ENCODE measurements at places on chromosomes 16 and 17.
A peak's percentile ranks its signal among the peaks of the same experiment; 100 is the strongest.

GRCh38 chr16:84544031-84544773, 39.7 kb upstream of the MEAK7 start:
- no peak for DNase-seq

GRCh38 chr16:3242709-3243108, 7.8 kb upstream of the ZNF200 start:
- no peak for DNase-seq

DNA sequence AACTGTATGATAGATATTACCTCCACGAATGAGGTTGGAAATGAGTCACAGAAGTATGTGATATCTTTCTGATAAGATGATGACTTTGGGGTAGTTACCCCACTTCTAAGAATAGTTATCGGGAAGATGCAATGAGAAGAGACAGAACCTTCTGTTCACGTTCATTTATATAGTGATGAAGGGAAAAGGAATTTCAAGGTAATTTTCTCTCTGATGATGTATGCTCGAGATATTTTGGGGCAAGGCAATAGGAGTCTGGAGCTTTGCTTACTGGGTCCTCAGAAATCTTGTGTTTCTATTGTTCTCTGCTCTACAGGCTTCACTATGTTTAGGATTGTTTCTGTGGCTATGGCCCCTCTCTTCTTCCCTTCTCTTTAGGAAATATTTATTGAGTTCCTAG, 1389.6 kb downstream of the CDH8 start:
- DNase-seq, result no peak

- DNase-seq, result peak; percentile 54
Measured at GRCh38 chr17:41688641-41689496, at the start of gene EIF1. Gene EIF1, plus strand, starts transcription at chr17:41688885. Its CDS starts 154 bp downstream, at chr17:41689039.

DNA sequence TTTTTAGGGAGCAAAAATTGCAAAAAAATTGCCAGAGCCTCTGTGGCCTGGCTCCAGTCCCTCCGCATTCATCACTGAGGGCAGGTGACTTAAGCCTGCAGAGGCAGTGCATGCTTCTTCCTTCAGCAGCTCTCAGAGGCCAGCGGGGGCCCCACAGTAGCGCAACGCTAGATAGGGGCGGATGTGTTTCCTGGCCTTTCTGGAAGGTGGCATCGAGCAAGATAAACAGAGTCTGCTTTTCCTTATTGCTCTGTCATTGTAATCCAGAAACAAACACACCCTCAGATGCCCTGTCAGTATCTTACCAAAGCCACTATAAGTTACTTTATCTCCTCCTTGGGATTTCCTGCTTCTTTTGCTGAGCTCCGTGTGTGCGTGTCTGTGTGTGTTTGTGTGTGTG, 75.5 kb upstream of the IRX6 start:
- no peak for DNase-seq

DNA sequence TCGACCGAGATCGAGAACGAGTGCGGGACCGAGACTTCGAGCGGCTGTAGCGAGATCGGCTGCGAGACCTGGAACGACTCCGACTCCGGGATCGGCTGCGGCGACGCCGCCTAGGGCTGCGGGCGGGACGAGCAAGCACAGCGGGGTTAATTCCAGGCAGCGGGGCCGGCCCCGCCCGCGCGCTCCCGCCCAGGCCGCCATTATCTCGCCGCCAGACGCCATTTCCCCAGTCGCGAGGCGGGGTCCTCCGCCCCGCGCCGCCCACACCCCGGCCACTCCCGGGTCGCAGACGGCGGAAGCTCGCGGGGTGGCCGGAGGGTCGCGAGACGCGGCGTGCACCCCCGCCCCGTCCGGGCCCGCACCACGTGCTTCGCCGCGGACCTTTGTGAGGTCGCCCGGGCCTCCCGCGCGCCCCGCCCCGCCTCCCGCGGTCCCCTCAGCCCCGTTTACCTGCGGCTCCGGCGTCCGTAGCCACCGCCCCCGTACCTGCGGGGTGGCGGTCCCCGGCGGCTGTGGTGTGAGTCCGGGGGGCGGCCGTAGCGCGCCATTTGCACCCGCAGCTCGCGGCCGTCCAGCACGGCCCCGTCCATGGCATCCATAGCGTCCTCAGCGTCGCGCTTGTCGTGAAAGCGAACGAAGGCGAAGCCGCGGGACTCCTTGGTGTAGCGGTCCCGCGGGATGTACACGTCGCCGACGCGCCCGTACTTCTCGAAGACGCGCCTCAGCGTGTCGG, 616 bp downstream of the SRSF2 start:
- DNase-seq, result no peak

- DNase-seq, result no peak
Measured at GRCh38 chr17:50326831-50327364, 19.0 kb upstream of the XYLT2 start.

DNA sequence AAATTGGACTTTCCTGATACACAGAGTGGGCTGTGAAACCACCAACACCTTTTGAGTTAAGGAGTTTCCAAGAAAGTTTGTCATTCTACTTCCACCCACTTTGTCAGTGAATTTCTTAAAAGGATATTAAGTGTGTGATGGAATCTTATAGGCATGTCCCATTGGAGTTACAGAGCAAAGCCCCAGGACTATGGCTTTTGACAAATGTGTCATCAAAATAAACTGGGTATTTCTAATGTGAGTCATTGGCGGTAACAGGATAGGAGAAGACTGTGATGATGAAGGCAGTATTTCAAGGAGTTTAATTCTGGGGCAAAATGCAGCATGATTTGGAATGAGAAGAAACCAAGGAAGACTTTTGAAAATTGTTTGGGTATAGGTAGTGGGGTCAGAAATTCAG, 1013.8 kb upstream of the EEF2KMT start:
- DNase-seq, result no peak

GRCh38 chr16:57132470-57132869, 40.1 kb downstream of the CPNE2 start:
- DNase-seq, result no peak

DNA sequence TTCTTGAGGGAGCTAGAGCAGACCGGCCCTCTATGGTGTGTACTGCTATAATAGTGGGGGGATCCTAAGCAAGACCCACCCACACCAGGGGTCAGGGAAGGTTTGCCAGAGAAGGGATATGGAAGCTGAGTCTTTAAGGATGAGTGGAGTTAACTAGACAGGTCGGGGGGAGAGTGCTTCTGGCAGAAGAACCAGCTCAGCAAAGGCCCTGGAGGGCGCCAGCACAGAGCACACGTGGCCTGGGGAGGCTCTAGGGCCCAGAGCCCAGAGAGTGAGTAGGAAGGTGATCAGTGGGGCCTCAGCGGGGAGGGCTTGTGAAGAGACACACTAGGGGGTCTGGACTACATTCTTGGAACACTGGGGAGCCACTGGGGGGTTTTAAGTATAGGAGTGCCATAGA, 21.1 kb downstream of the NGFR start:
- DNase-seq, result no peak

DNA sequence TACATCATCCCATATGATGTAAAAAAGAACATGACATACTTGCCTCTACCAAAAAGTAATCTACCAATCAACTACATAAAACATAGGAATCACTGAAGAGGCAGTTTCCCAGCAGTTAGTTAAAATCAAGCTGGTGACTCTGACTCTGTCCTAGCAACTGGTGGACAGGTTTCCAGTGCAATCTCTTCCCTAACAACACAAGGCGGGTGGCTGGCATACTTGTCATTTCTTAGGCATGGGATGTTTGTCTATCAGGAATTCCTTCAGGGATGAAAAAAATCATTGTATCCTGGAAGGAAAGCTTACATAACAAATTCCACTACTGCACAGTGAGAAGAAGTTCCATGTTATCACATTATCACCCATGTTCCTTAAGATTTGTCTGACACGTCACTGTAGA, 50.9 kb downstream of the HELZ start:
- no peak for DNase-seq

GRCh38 chr17:9098242-9098825, 77.0 kb downstream of the NTN1 start:
- no peak for DNase-seq

DNA sequence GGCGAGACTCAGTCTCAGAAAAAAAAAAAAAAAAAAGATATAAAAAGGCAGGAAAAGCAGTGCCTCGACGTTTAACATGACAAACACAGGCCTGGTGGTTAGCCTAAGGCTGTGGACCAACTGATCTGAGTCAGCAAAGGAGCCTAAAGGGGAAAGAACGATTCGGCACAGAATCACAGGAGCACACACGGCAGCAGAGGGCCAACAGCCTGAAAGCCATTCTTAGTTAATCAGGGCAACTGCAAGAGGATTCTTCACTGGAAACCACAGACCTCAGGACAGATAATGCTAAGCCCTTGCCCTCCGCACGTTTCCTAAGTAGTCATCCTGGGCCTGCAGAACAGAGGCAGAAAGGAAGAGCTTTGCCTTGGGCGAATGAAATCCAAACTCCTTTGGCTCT, 14.7 kb downstream of the TMEM11 start:
- no peak for DNase-seq

- DNase-seq, result no peak
Measured at GRCh38 chr17:57937492-57937891, 17.7 kb downstream of the CUEDC1 start.

- no peak for DNase-seq
Measured at GRCh38 chr16:2883458-2883908, 468 bp downstream of the FLYWCH2 start.

DNA sequence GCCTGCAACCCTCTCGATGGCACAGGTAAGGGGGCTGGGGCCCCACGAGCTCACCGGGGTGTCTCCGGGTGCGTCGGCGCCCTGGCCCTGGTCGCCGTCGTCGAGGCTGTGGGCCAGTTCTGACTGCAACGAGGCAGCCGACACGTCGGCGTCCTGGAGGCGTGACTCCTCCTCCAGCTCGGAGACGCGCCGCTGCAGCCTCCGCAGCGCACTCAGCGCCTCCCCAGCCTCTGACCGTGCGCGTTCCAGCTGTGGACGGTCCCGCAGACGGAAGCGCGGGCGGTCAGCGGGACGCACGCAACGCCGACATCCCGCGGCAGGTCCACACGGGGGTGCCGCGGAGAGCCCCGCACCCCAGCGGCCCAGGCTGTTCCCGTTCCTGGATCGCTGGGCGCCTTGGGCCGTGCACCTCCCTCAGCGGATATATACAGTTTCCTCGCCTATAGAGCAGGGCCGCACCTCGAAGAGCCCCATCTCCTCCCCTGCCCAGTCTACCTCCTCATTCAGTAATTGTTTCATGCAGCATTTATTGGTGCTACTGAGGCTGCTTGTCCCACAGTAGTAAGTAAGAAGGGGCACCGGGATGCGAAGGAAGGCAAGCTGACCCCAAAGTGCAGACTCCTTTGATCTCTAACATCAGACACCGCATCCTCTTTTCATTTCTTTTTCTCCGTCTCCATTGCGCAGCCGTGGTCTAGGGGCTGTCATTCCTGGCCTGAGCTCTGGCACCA, 5.8 kb downstream of the THOC6 start:
- no peak for DNase-seq

- no peak for DNase-seq
Measured at GRCh38 chr16:86211265-86211664, 299.1 kb upstream of the FOXF1 start.

GRCh38 chr16:586645-587590, 2.9 kb upstream of the RAB40C start:
- DNase-seq, result no peak

DNA sequence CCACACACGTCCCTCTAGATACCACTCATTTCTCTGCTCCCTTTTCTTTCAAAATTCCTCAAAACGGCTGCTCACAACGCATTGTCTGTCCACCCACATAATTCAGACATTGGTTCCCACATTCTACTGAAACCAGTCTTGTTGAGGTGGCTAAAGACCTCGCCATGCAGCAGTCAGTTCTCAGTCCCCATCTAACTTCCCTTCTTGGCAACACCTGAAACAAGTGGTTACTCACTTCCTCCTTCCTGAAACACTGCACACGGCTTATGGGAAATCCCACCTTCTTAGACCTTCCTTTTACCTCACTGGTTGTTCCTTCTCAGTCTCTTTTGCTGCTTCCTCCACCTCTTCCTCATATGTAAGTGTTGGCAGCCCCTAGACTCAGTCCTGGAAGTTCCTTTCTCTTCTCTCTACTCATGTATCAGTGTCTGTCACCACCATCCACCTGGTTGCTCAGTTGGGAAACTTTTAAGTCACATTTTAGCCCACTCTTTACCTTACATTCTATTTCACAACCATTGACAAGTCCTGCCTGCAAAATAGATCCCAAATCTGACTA, 277.1 kb downstream of the CEP112 start:
- DNase-seq, result no peak

DNA sequence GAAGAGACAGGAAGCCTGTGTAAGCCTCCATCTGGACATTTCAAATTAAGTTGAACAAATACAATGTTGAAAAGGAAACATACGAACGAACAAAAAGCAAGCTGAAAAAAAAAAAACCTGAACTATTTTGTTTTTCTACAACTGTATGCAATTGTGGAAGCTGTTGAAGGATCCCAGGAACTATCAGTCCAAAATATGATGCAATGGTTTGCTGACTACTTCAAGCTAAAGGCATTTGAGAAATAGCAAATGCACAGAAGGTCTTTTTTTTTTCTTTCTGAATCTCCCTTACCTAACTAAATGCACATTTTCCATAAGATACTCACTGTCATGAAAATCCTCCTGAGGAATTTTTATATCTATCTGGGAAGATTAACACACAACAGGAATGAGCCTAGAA, 40.2 kb downstream of the MAF start:
- no peak for DNase-seq

DNA sequence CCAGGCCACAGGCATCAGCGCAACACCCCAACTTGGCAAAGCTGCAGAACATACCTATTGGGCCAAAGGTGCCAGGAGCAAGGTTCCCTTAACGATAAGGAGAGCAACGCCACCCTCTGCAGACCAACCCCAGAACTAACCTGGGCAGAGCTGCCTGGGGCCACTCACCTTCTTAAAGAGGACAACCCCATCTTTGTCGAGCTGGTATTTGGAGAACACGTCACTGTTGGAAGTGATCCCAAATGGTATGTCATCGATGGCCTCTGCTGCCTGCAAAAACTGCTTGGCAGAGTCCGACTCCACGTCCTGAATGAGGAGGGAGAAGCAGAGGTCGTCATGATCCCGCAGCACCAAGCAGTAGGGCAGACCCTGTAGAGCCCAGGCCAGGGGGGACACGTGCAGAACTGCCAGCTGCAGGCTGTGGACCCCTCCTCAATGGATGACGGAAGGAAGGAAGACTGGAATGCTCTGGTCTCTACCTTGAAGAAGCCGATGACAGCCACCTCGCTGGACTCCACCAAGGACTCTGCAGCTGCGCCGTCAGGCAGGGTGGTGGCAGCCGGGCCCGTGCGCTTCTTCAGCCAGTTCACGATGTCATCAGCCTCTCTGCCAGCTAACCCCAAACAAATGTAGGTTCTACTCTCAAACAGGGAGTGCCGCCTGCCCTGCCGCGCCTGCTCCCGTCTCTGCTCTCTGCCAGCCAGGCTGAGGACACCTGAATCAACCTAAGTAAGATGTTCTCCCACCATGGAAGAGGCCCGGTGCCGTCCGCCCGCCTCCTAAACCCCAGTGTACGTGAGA, 5.2 kb downstream of the P4HB start:
- no peak for DNase-seq

DNA sequence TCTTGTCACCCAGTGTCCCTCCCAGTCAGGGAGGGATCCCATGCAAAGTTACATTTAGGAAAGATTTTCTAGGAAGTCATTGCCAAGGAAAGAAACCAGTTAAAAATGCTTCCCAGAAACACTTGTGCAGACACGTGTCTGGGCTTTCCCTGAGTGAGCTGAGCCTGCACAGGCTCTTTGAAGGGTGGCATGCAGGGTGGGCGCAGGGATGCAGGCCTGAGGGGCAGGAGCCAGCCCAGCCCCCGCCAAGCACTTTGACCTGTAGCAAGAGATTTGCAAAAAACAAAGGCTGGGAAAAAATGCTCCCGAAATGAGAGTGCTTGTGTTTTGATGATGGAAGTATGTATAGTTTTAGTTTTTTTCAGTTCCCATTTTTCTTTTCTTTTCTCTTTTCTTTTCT, 52.4 kb downstream of the B9D1 start:
- no peak for DNase-seq
